ENCODE measurements at places on chromosomes 7 and 10.
A peak's percentile ranks its signal among the peaks of the same experiment; 100 is the strongest.

GRCh38 chr7:25854608-25855497, 297.1 kb upstream of the NFE2L3 start:
- DNase-seq = no peak
- peaks cover 23% of the 10 kb centered on the region for H3K4me1 ChIP-seq
- H3K4me3 ChIP-seq = no peak overlapping the region
- no peak overlapping the region for H3K27ac ChIP-seq
- H3K27me3 ChIP-seq = peaks cover 90% of the 10 kb centered on the region

DNA sequence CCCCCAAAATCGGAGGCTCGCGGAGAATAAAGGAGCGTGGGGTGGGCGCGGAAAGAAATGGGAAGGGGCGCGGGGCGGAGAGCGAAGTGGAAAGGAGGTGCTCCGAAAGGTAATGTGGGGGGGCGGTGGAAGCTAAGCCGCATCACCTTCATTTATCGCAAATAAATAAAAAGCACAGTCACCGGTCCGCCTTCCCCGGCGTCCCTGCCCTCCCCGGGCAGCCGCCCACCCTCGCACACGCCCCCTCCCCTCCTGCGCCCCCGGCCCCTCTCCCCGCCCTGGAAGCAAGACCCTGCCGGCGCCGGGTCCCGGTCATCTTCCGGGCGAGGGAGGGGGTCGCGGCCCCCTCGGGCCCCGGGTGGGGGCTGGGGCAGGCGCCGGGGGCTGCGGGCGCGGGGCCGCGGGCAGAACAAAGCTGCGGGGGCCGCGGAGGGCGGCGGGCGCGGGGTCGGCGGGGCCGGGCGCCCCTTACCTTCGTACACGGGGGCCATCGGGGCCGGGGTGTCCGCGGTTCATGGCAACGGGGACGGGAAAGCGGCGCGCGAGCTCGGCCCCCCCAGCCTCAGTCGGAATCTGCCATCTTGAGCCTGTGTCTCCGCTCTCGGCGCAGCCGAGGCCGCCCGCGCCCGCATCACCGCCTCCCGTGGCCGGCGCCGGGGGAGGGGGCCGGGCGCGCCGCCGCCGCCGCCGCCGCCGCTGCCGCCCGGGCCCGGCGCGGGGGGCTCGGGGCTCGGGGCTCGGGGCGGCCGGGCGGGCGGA, 486 bp downstream of the HIPK2 start:
- H3K27ac ChIP-seq = peak overlapping the region; percentile 80
- H3K27me3 ChIP-seq = no peaks in the 10 kb centered on the region
- H3K36me3 ChIP-seq = no peaks in the 10 kb centered on the region
- DNase-seq = peak; percentile 39
- peaks cover 23% of the 10 kb centered on the region for H3K4me1 ChIP-seq
- peak overlapping the region; percentile 83 for H3K4me3 ChIP-seq

DNA sequence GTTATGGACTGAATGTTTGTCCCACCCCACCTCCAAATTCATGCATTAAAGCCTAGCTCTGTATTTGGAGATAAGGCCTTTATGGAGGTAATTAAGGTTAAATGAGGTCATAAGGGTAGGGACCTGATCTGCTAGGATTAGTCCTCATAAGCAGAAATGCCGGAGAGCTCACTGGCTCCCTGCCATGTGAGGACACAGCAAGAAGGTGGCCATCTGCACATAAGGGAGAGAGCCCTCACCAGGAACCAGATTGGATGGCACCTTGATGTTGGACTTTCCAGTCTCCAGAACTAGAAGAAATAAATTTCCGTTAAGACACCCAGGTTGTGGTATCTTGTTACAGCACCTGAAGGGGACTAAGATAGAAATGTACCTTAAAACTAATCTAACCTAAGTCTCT, 816.1 kb upstream of the C7orf33 start:
- no peak for DNase-seq
- no peak overlapping the region for H3K27ac ChIP-seq
- H3K4me1 ChIP-seq = no peaks in the 10 kb centered on the region
- H3K27me3 ChIP-seq = no peaks in the 10 kb centered on the region

- no peaks in the 10 kb centered on the region for H3K27me3 ChIP-seq
- no peak for DNase-seq
- no peak overlapping the region for H3K4me3 ChIP-seq
- H3K36me3 ChIP-seq = no peaks in the 10 kb centered on the region
- no peaks in the 10 kb centered on the region for H3K4me1 ChIP-seq
- no peak overlapping the region for H3K27ac ChIP-seq
Observed at GRCh38 chr7:150966002-150966401, 12.1 kb downstream of the KCNH2 start.

DNA sequence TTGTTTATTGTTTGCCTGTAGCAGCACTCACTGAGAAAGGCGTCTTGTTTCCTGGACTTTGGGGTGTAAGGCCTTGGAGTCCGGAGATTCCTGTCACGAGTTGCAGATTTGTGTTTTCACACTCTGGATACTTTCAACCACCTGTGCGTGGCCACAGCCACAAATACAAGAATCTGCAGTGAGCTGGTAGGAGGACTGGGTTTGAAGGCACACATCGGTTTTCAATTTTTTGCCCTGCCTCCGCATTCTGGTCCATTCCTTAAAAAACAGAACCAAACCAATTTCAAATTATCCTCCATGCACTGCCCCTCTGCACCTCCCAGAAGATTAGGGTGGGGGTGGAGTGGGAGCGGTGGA, 619 bp downstream of the EXOC4 start:
- peaks cover 4% of the 10 kb centered on the region for H3K4me1 ChIP-seq
- DNase-seq = no peak
- H3K4me3 ChIP-seq = peak overlapping the region; percentile 91
- peak overlapping the region; percentile 86 for H3K27ac ChIP-seq

GRCh38 chr10:50281210-50281966, 30.1 kb upstream of the ASAH2 start:
- H3K36me3 ChIP-seq = no peaks in the 10 kb centered on the region
- H3K27ac ChIP-seq = no peak overlapping the region
- H3K27me3 ChIP-seq = peaks cover 7% of the 10 kb centered on the region
- no peak overlapping the region for H3K4me3 ChIP-seq
- no peaks in the 10 kb centered on the region for H3K4me1 ChIP-seq

DNA sequence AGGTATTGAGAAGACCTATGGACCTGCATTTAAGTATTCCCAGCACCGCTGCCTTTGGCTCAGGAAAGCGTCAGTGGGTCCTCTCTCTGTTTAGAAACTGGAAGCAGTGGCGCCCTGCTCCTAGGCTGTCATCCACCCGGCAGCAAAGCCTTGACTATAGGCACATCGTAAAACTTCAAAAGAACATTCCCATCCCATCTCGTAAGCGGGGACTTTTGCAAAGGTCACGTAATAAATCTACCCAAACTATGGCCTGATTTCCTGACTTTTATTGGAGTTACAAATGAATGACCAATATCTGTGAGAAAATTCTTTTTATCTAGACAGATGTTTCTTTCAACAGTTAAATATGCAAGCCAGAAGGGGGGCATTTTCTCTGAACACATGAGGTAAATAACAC, 115.8 kb upstream of the TCERG1L start:
- no peak overlapping the region for H3K4me3 ChIP-seq
- DNase-seq = no peak
- no peaks in the 10 kb centered on the region for H3K4me1 ChIP-seq

GRCh38 chr10:132122939-132123445, 57.2 kb downstream of the JAKMIP3 start:
- no peak for DNase-seq
- no peak overlapping the region for H3K27ac ChIP-seq
- no peaks in the 10 kb centered on the region for H3K36me3 ChIP-seq
- H3K27me3 ChIP-seq = no peaks in the 10 kb centered on the region
- no peak overlapping the region for H3K4me3 ChIP-seq
- no peaks in the 10 kb centered on the region for H3K4me1 ChIP-seq

DNA sequence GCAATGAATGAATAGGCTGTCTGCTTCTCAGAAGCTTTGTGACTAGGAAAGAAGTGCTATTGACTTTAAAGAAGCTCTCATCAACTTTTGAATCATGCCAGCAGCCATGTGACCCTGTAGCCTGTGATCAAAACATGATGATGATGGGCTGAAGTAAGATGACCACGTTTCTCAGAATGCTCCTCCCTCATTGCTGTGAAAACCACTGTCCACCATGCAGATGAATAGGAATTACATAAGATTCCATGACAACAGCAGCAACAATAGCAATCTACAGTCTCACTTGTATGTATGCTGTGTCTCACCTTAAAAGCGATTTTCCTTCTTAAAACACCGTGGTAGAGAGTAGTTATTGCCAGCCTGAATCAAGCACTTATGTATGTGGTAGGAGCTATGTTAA, 228.4 kb downstream of the TRIL start:
- DNase-seq = no peak
- H3K4me3 ChIP-seq = no peak overlapping the region
- no peak overlapping the region for H3K27ac ChIP-seq

- no peak overlapping the region for H3K27ac ChIP-seq
- no peak for DNase-seq
- H3K27me3 ChIP-seq = no peaks in the 10 kb centered on the region
- no peaks in the 10 kb centered on the region for H3K36me3 ChIP-seq
- H3K4me1 ChIP-seq = no peaks in the 10 kb centered on the region
Observed at GRCh38 chr7:103712991-103713778, 267.2 kb upstream of the SLC26A5 start.

GRCh38 chr10:100659361-100660098, 85.9 kb upstream of the PAX2 start:
- H3K4me3 ChIP-seq = no peak overlapping the region
- no peak overlapping the region for H3K27ac ChIP-seq
- peaks cover 35% of the 10 kb centered on the region for H3K27me3 ChIP-seq

DNA sequence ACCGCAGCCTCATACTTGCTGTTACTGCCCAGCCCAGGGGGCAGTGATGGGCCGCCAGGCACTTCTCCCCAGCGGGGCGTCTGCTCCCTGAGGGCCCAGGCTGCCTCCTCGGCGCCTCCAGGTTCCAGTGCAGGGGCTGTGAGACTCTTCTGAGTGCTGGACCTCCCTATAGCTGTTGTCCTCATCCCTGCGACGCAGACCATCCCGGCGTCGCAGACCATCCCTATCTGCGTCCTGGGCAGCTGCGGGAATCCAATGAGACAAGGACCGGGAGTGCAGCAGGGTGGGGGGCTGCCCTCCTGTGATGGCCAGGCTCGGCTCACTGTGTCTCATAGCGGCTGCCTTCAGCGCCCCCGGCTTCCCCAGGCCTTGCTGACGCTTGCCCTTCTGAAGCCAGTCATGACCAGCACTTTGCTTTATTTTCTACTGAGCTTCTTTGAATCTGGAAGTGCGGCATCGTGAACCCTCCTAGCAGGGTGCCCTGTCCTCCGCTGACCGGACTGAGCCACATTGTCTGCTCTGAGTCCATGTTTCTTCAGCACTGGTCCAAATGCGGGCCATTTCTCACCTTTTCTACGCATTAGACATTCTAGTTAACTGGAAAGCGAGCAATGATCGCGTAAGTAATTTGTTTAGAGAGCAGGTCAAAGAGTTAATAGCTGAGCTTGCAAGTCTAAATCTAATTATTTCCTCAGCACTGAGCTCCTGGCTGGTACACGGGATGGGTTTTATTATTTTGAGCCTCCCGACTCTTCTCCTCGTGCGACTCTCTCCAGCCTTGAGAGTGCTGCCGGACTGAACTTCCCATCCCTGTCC, 339.5 kb downstream of the WDR37 start:
- no peak for DNase-seq
- no peak overlapping the region for H3K27ac ChIP-seq
- no peaks in the 10 kb centered on the region for H3K36me3 ChIP-seq
- no peaks in the 10 kb centered on the region for H3K27me3 ChIP-seq

DNA sequence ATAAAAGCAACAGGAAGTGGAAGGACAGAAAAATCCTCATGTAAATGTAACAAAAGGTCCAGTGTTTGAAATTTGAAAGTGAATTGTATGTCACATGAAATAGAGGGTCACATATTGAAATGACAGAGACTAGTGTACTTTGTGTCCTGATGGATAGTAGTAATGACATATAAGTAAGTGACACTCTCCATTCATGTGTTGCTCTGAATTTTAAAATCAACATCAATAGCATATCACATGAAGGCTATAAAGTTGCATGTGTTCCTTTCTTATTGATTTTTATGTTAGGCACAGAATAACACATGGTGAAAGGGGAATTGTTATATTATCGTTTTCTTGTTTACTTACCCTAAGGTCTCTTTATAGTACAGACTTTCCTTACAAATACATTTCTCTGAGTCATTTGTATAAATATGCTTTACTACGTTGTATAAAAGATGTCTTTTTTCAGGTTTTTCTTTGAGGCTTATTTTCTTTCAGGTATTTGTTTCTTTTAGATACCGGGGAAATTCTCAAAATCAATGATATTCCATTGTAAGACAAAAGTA, 104.6 kb upstream of the CACNA2D1 start:
- H3K4me3 ChIP-seq = no peak overlapping the region
- no peaks in the 10 kb centered on the region for H3K36me3 ChIP-seq
- no peaks in the 10 kb centered on the region for H3K4me1 ChIP-seq
- DNase-seq = no peak
- no peak overlapping the region for H3K27ac ChIP-seq

- no peak overlapping the region for H3K4me3 ChIP-seq
- no peaks in the 10 kb centered on the region for H3K4me1 ChIP-seq
- H3K27ac ChIP-seq = no peak overlapping the region
- no peaks in the 10 kb centered on the region for H3K27me3 ChIP-seq
- H3K36me3 ChIP-seq = no peaks in the 10 kb centered on the region
- DNase-seq = no peak
Observed at GRCh38 chr10:116216676-116217075, 56.3 kb downstream of the GFRA1 start.

DNA sequence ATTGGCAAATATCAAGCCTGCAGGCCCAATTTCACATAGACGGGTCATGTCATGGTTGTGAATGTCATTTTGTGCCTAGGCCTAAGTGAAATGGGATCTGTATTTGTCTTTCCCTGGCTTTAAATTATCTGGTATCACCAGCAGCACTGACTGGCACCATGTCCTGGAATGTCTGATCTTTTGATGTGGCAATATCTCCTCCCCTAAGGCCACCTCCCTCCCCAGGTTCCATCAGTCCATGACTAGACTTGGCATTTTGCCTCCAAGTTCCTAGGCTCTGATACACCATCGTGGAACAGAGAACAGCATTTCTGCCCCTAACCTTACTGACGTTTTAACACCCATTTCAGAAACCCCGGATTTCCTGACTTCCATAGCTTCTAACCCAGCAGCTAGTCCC, 513.9 kb downstream of the GALNT17 start:
- no peaks in the 10 kb centered on the region for H3K36me3 ChIP-seq
- no peak overlapping the region for H3K4me3 ChIP-seq
- no peak for DNase-seq
- no peaks in the 10 kb centered on the region for H3K27me3 ChIP-seq

GRCh38 chr10:70753026-70753663, 32.0 kb downstream of the TBATA start:
- DNase-seq = no peak
- H3K27me3 ChIP-seq = no peaks in the 10 kb centered on the region

DNA sequence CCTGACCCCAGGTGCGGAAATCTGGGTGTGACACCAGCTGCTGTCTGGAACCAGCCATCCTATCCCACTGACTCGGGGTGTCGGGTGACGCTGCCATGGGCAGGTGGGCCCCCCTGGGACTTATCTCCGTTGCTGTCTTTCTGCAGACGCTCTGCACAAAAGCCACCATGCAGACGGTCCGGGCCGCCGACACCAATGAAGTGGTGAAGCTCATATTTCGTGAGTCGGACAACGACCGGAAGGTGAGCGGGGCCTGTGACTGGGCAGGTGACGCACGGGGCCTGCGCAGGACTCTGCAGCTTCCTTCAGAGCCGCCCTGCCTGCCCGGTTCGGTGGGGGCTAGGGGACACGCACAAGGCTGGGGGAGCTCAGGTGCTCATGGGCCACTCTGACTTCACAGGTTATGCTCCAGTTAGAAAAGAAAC, 36.6 kb downstream of the NKX6-2 start:
- H3K27me3 ChIP-seq = no peaks in the 10 kb centered on the region
- no peak overlapping the region for H3K4me3 ChIP-seq
- no peak for DNase-seq
- no peak overlapping the region for H3K27ac ChIP-seq
- no peaks in the 10 kb centered on the region for H3K4me1 ChIP-seq

All from effector memory CD4-positive, alpha-beta T cell (primary cell).